ENCODE measurements at places on chromosomes 4 and X.

DNA sequence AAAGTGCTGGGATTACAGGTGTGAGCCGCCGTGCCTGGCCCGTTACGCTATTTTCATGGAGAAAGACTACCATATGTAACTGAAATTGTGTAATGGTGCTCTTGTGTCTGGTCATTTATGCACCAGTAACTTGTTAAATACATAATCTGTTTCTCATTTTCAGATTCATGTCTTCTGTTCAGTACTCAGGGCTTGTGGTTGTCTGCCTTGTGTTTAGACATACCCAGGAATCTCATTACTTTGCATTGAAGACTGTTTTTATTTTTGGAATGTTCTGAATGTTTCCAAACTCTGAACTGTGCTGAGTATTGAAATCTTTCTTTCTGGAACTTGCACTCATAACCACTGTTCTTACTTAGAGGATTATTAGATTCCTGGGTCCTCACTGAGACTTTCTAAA lies 52.8 kb downstream of the PDLIM5 start:
- DNase-seq = no peak

- no peak for DNase-seq
Observed at GRCh38 chr4:99585516-99585915, 10.9 kb downstream of the MTTP start.

DNA sequence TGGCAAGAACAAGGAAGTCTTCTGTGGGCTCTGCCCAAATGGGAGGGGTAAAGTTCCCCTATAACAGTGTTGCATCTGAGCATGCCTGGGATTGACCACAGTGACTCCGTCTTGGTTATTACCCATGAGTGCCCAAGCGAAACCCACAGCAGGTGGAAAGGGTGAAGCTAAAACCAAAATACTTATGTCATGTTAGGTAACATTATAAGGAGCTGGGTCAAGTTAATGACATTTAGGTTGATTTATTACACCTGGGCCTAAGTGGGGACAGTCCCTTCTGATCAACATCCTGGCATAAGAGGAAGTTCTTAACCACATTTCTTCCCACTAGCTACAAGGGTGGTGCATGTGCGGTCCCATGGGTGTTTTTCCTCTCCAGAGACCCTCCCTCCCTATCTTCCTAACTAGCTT lies 1.3 kb upstream of the ZNF732 start:
- peak; percentile 26 for DNase-seq

- DNase-seq = peak; percentile 28
Observed at GRCh38 chr4:145019346-145019745, 78.7 kb downstream of the ANAPC10 start.

DNA sequence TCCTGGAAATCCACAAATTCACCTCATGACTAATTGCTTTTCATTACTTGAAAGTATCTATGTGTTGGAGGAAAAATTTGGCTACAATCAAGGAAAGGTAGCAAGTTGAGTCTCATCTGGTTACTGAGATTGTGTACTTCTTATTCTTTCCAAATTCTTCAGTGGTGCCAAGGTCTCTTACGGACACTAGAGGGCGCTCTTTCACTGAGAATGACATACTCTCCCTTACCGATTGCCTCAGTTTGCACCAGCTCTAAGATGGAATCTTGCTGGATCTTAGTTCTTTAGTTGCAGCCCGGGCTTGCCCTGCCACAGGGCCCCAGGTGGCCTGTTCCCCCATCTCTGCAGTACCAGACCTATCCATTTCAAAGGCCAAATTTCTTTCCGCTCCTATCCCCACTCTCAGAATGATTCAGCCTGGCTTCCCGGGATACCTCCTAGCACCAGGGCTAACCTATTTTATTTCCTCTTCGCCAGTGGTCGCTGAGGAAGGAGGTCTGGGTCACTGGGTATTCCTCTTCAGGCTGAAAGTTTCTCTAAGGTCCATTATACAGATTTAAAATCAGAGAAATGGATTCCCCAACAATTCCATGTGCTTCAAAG lies 24.6 kb upstream of the GPR50 start:
- DNase-seq = no peak

Data from CD4-positive, alpha-beta T cell treated with Interleukin-4 for 1 hour (primary cell).